Fibroblast of skin of scalp (primary cell): ENCODE measurements at places on chromosomes 13 and 19.
A peak's percentile ranks its signal among the peaks of the same experiment; 100 is the strongest.

DNA sequence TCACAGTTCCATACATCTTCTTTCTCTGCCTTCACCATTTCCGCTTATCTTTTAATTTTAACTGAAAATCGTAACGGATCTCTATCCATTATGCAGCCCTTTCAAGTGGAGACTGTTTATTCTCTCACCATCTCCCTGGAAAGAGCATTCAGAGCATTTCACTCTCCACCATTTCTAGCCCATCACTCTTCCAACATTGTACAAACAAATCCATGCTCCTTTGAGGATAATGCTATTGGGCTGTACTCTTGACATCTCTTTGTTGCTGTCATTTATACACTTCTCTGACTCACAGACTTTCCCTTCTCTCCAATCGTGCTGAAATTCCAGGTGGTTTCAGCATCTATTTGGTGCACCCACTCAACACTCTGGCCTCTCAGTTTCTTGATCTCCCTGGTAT, 71.4 kb downstream of the NAA16 start:
- DNase-seq: no peak

DNA sequence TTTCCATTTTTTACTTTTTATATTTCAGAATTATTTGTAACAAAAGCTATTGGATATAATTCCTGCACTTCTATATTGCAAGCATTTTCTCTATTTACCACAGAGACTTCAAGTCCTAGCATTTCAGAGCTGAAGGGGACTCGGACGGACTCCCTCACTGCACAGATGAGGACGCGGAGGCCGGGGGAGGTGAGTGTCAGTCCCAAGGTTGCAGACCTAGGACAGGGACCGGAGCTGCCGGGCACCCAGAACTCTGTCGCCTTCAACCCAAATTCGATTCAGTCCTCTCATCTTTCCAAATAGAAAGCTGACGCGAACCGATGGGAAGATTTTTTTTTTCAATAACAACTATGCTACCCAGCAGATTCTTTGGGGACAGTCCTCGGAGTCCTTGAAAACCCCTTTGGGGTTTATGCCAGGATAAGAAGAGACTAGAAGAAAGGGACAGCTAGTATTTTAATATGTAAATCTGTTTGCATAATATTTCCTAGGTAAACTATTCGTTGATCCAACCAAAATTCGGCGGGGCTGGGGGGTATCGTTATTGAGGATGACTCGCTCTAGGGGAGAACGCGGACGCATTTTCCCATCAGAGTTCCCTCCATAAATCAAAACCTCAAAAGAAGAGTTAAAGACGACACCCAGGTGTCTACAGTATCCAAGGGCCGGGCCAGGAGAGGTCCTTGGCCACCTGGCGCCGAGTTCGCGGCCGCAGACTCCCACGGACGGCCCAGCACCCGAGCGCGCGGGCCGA, 803 bp downstream of the FLT3 start:
- DNase-seq: no peak

DNA sequence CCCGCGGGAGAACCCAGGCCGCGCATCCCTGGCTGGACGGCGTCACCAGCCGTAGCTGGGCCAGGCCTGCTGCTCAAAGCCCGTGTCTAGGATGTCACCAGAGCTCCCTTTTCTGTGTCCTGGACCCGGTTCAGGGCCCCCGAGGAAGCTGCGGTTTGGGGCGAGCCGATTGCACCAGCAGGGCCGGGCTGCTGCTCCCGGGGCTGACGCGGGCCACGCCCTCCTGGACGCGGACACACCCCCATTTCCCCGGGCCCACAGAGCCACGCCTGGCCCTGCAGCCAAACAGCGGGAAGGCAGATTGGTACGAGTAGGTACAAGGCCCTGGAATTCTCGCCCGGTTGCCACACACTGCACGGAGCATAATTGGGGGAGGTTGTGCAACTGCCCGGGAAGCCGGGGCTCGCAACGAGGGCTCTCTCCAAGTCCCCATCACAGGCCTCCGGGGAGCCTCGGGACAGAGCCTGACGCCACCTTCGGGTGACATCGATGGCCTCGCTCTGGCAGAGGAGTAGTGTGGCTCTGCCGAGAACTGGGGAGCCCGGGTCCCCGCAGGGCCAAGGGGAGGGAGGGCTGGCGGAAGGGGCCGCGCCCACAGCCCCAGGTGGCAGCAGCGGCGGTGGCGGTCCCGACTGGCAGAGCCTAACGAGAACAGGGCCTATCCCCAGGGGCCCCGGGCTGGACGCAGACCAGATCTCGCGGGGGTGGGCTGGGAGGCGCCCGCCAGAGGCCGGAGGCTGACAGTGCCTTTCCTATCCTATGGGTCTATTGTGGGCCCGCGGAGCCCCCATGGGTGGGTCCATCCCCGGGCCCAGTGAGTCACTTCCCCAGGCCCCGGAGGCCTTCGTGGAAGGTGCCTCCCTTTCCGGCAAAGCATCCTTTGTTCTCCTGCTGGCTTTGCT, 23.5 kb downstream of the KCTD15 start:
- DNase-seq: peak; percentile 83

DNA sequence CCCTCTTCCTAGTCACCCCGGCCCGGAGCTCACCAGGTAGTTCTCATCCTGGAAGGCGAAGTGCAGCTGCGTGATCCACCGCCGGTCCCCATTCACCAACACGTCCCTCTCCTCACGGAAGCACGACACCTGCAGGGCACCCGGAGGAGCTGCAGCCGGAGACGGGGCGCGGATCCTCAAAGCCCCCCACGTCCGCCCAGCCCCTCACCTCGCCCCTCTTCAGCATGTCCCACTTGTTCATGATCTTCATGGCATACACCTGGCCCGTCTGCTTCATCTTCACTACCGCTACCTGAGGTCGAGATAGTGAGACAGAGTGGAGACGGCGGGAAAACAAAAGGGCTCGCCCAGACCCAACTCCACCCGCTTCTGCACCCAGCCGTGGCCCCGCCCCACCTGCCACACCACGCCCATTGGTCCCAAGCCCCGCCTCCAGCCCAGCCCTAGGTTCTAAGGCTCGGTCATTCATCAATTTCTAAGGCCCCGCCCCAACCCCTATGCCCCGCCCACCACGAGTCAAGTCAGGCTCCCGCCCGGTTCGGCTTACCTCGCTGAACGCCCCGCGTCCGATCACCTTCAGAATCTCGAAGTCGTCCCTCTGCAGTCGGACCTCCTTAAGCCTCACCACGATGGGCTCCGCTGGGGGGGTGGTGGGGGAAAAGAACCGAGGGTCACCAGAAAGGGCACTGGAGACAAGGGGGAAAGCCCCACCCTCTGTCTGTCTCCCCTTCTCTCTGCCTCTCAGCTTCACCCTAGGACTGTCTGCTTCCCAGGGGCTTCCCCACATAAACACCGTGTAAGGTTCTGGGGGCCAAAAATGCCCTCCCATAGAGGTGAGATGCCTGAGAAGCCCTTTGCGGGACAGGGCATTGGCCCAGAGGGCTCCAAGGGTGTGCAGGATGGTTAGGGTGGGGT, 2.8 kb downstream of the DMPK start:
- peak; percentile 52 for DNase-seq

- DNase-seq: no peak
These were observed 329.6 kb downstream of the EFNB2 start for GRCh38 chr13:106205871-106206270.

- DNase-seq: no peak
These were observed 2556.7 kb upstream of the PCDH20 start for GRCh38 chr13:63972328-63972727.

- no peak for DNase-seq
These were observed 18.8 kb upstream of the GPR183 start for GRCh38 chr13:99326012-99326411.

DNA sequence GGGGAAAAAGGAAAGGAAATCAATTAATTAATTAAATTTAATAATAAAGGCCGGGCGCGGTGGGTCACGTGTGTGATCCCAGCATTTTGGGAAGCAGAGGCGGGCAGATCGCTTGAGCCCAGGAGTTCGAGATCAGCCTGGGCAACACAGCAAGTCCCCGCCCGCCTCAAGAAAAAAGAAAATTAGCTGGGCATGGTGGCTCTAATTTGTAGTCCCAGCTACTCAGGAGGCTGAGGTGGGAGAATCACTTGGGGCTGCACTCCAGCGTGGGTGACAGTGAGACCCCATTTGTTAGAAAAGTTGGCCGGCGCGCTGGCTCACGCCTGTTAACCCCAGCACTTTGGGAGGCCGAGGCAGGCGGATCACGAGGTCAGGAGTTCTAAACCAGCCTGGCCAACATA, 733 bp upstream of the CD320 start:
- no peak for DNase-seq

GRCh38 chr13:29654843-29655547, 59.5 kb upstream of the SLC7A1 start:
- peak; percentile 96 for DNase-seq

DNA sequence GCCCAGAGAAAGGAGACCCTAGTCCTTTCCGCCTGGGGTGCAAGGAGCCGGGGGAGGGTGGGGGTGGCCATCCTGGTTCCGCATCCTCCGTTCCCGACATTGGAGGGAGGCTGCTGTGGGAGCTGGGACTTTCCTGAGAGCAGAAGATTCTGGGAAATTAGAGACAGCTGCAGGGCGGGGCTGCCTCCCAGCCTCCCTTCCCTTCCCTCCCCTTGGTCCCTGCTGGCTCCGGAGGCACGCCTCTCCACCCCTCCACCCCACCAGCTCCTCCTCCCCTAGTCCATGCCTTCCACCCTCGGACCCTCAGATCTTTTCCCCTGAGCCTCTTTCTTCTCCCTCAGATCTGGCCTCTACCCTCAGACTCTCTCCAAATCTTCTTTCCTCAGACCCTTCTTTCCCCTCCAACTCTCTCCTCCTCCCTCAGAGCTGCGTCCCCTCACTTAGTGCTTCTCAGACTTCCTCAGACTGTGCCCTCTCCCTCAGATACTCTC, 3.1 kb upstream of the BCL3 start:
- DNase-seq: peak; percentile 88

GRCh38 chr19:34364830-34365462, at the start of gene GPI:
TSS of gene GPI (plus strand) at chr19:34365196. CDS start at chr19:34365267, 71 bp downstream.
- peak; percentile 33 for DNase-seq

DNA sequence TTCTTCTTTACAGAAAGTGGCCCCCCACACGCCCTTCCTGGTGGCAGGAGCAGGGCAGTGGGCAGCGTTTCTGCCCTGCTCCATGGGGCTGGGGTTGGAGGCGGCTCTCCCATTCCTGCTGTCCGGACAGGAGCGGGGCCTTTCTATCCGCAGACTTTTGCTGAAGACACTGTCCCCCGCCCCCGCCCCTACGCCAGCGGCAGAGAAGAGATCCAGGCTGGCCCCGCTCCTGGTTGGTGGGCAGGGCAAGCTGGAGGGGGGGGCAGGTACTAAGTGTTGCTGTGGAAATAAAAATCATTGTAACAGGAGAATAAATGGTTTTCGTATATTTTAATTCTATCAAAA, 81.7 kb downstream of the ZNF429 start:
- no peak for DNase-seq

GRCh38 chr13:34462843-34463242, 479.2 kb upstream of the NBEA start:
- peak; percentile 67 for DNase-seq

DNA sequence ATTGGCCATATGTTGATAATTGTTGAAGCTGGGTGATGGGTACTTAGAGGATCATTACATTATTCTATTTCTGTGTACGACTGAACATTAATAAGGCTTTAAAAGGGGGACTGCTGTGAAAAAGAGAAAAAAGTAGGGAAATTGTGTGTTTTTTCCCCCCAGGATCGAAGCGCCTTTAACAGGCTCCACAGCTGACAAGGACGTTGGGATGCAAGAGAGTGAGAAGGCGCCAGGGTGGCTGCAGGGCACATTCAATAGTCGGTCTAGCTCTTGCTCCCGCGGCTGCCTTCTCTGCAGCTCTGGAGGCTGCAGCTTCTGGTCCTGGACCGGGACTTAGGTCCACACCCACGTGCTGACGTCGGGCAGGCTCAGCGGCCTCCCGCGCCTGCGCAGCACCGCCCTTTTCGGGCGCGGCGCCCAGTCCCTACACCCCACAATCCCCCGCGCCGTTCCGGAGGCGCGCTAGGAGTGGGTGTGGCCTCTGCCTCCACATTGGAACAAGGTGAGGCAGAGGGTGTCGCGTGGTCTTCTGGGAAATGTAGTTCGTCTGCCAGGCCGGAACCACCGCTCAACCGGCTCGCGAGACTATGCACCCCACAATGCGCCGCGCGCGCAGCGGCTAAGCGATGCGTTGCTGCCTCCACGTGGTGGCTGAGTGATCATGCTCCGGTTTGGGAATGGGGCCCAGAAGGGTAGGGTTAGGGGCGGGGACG, 4.9 kb upstream of the LRFN3 start:
- DNase-seq: peak; percentile 100

DNA sequence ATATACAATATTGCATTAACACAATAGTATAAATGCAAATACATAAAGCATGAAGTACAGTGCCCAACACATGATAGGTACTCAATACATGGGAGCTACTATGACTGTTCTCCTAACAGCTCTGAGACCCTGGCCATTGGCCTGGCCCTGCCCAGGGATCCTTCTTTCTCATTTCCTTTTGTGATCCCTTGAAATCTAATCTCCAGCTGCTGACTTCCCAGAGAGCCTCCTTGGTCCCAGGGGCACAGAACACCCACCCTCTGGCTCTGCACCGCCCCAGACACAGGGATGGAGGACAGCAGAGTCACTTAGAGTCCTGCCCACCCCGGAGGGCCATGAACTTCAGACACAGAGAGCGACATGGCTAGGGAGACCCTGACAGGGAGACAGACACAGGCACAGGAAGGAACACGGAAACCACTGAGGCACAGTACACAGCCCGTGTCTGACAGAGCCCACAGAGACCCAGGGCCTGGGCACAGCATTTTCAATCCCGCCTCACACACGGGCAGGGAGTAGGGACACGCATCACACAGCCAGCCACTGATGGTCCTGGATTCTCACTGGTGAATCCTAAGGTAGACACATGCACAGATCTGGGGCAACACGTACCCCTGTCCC, 4.2 kb upstream of the SYCN start:
- no peak for DNase-seq

DNA sequence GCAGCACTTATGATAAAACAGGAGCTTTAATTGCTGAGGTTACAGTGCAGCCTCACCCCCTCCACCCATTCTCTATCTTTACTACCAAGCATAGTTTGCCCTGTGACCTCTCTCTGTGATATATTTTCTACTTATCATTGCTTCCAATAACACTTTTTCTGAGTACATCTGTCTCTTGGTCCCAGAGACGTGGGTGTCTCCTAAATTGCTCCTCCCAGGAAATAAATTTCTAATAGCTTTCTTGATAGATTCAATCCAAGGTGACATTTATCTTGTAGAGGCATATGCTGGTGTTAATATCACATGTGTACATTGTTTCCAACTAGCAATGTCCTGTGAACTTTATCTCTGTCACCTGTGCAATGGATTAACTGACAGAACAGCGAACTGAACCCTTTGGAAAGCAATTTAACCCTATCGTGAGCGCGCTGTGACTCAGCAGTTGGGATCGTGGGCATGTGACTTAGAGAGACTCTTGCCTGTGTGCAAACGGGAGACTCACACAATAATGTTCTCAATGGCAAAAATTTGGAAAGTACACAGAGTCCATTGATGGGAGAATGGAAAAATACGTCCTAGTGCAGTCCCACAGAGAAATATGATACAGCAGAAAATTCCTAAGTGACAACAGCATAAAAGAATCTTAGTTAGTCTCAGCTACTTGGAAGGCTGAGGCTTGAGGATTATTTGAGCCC, 7.0 kb upstream of the MAP2K2 start:
- peak; percentile 83 for DNase-seq

- DNase-seq: no peak
These were observed 117.8 kb downstream of the RAB20 start for GRCh38 chr13:110443622-110444225.

- no peak for DNase-seq
These were observed 25.7 kb downstream of the CAB39L start for GRCh38 chr13:49418206-49418605.
